ENCODE measurements at places on chromosomes 1 and 21.

- DNase-seq, result no peak
These were observed 198.4 kb downstream of the USP25 start for GRCh38 chr21:15928196-15928595.

DNA sequence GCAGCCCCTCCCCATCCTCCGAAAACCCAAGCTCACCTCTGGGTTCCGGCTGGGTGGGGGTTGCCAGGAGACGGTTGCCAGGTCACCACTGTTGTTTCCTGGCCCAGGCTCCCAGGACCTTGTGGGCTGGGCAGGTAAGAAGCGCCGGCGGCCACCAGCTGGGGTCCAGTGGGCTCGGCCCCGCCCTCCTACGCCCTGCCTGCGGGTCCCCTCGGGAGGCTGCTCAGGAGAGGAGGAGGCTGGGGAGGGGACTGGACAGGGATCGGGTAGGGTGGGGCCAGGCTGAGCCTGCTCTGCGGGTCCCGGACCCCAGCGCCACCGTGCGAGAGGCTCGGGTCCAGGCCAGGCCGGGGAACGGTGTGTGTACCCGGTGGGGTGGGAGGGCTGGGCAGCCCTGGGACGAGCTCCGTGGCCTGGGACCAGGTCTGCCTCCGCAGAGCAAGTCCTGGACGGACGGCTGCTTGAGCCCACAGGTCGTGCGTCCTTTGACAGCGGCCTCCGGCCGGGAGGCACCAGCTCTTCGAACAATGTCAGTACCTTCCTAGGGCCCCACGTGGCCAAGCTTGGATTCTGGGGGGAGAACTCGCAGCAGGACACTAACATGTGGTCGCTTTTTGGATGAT, at the start of gene TTLL10:
TTLL10 (plus strand) TSS at position 88 of the 623 bp plus-strand sequence. CDS start 5,336 bp downstream, outside the sequence.
- no peak for DNase-seq

DNA sequence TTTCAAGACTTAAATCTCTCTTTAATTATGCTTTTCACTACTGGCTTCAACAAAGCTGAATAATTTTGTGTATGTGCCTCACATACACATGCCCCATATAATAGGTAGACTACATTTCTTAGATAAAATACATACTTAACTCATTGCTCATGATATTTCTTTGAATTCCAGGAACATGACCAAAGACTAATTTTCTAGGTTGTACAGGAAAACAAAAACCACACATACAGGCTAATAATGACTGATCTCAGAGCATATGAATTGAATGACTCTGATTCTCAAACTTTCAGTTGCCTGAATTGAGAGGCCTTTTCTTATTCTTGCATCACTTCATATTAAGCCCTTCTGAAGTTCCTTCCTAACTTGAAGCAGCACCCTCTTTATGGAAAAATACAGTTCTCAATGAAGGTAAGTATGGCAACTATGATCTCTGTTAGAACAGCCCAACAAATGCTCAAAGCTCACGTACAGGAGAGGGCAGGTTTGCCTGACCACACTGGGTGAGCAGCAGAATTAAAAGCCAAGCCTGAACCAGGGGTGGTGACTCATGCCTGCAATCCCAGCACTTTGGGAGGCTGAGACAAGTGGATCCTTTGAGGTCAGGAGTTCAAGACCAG, 22.6 kb upstream of the UAP1 start:
- DNase-seq, result peak; percentile 93

DNA sequence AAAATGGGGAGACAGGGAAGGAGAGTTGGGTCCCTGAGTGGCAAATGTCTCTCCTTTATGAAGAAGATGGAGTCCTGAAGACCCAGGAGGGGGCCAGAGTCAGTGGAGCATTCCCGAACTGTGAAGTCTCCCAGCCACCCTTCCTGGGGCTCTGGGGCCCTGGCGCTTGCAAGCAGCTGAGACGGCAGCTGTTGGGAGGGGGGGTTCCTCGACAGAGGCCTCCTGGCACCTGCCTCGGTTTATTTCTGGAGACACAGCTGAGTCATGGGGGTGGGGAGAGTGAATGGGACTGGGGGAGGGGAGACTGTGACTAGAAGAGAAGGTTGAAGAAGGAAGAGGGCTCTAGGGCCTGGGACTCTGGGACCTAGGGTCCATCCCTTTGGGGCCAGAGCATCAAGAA, 14.0 kb downstream of the NES start:
- no peak for DNase-seq

DNA sequence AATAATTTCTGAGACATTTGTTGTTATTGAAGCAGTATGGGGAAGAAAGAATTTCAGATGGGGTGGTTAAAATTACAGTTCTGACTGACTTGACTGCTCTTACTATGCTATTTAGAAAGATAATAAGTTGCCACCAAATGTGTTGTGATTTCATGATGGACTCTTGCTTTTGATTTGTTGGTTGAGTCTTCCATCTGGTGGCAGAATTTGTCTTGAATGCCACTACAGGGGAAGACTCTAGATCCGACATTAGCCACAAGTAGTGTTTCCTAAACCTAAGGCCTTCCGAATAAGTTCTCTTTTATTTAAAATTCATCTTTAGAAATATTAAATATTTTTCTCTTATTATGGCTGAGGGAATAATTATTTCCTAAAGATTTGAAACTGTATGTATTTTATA, 190.9 kb upstream of the ADGRL4 start:
- peak; percentile 19 for DNase-seq

- DNase-seq, result no peak
These were observed 62.5 kb upstream of the BARHL2 start for GRCh38 chr1:90779573-90779972.

GRCh38 chr1:159877695-159878444, 15.4 kb upstream of the VSIG8 start:
- DNase-seq, result no peak

GRCh38 chr1:204733289-204733688, 47.8 kb upstream of the LRRN2 start:
- no peak for DNase-seq

GRCh38 chr1:164576291-164577271, 17.6 kb downstream of the PBX1 start:
- peak; percentile 51 for DNase-seq

DNA sequence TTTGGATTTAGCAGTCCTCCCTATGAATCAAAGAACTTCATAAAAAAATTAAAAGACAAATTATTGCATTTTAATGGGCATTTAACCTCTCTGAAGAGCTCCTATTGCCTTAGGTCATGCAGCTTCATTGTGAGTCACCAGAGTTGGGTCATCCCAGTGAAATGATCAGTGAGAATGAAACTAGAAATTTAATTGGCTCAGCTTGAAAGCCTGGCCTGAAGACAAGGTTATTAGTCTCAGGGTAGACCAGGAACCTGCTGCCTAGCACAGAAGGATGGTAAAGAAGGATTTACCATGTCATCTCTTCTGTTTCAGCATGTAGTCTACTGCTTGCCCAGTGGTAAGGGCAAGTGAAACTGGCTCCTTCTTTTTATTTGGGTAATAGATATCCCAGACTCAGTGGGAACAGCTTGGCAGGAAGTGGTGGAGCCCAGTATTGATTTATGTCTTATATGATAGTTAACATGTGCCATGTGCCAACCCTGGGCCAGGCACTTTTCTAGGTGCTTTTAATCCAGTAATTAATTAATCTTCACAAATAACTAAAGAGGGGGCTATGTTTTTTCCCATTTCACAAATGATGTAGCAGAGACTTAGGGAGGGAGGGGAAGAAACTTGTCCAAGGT, 23.6 kb downstream of the LAMC2 start:
- DNase-seq, result no peak

DNA sequence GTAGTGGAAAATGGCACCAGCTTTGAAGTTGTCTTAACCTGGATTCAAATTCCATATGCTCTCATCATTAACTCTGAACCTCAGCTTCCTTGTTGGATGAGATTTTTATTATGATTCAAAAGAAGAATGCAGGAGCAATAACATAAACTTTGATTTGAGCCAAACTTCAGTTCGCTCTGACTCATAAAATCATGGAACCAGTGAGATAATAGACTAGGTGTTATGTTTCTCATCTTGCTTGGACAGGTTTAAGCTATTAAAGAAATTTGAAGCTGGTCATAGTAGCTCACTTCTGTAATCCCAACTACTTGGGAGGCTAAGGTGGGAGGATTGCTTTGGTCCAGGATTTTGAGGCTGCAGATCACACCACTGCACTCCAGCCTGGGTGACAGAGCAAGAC, 172.8 kb downstream of the CLEC20A start:
- no peak for DNase-seq

GRCh38 chr1:247287460-247287859, 31.6 kb downstream of the VN1R5 start:
- no peak for DNase-seq

DNA sequence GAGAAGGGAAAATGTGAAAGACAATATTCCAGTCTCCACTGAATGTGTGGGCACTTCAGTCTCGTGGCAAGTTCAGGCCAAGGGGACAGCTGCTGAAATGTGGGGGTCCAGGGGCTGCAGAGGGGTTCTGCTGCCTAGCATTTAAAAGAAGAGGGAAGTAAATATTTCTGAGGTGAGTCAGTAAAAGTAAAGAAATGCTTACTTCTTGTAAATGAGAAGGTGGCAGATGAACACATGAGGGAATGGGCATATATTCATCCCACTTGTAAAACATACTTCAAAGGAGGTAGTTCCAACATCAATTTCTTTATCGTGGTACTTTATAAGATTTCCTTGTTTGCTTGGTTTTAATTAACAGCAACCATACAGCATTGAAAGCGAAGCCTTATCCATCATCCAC, 63.1 kb upstream of the HIVEP3 start:
- DNase-seq, result no peak

DNA sequence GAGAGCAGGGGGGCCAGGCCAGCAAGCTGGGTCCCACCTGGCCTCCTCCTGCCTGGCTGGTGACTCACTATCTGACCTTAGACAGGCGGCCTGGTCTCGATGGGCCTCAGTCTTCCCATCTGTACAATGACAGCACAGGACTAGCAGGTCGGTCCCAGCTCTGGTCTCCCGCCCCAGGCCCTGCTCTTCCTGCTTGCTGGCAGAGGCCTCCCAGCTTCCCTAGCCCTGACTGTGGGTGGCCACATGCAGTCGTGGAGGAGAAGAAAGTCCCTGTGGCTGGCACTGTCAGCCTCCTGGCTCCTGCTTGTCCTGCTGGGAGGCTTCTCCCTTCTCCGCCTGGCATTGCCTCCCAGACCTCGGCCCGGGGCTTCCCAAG, 817 bp downstream of the EXTL1 start:
- DNase-seq, result no peak

DNA sequence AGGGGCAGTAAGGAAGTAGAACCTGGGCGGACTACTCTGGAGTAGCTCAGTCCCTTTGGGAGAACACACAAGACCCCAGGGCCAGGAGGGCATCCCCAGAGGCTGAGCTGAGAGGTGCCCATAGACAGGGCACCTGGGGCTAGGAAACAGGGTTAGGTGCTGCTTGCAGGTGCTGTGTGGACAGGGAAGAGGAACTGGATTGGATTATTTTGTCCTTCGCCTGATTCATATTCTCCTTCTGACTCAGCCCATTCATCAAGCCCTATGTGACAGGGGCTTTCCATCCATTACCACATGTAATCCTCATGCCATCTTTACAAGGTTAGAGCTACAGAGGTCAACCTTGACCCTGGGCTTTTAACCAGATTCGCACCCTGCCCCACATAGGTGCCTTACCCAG, 183.9 kb downstream of the C1orf94 start:
- no peak for DNase-seq

- no peak for DNase-seq
These were observed 18.7 kb downstream of the AK4 start for GRCh38 chr1:65166572-65167305.

GRCh38 chr1:67795179-67795912, 37.9 kb downstream of the GNG12 start:
- DNase-seq, result no peak

- no peak for DNase-seq
These were observed 97.5 kb downstream of the SPATA46 start for GRCh38 chr1:162279136-162279498.

GRCh38 chr1:11623702-11624101, 30.5 kb downstream of the FBXO2 start:
- DNase-seq, result no peak

GRCh38 chr21:38956856-38957571, 151.3 kb downstream of the ETS2 start:
- no peak for DNase-seq

DNA sequence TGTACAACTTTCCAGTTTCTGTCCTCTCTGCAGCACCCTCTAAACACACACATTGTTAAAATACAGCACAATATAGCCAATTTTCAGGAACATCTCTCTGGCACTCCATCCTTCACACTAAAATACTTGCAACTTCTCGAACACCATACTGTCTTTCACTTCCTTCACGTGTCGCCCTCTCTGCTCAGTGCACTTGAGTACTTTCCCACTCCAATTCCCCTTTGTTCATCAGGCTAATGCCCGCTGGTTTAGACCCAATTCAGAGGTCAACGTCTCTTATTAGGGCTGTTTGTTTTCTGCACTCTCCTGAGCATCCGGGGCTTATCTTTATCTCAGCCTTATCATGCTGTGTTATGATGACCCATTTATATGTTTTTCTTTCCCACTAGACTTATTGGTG, 238.2 kb upstream of the SGIP1 start:
- DNase-seq, result no peak

- DNase-seq, result no peak
These were observed 38.2 kb downstream of the TNFSF4 start for GRCh38 chr1:173168941-173169340.

GRCh38 chr1:216057063-216057462, 366.2 kb downstream of the USH2A start:
- DNase-seq, result no peak

GRCh38 chr1:150479370-150479769, 7.8 kb upstream of the TARS2 start:
- DNase-seq, result no peak

GRCh38 chr1:200619894-200620272, 668 bp downstream of the KIF14 start:
- DNase-seq, result no peak

- DNase-seq, result no peak
These were observed 21.4 kb downstream of the CLIC6 start for GRCh38 chr21:34690041-34690792.

DNA sequence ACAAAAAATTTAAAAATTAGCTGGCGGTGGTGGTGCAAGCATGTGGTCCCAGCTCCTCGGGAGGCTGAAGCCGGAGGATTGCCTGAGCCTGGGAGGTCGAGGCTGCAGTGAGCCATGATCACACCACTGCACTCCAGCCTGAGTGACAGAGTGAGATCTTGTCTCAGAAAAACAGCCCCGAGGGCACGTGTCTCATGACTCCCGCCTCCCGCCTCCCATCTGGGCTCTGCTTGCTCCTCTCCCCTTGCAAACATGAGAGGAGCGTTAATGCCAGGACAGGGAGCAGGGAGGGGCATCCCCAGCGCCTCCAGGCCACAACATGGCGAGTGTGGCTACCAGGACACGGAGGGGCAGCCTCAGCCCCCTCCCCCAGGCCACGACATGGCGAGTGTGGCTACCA, 28.3 kb downstream of the FAAP20 start:
- DNase-seq, result no peak

Data from fibroblast of skin of left biceps (primary cell).